ENCODE measurements at places on chromosomes 3 and 15.

- no peak for DNase-seq
Observed at GRCh38 chr3:164174059-164174458, 904.2 kb downstream of the SI start.

DNA sequence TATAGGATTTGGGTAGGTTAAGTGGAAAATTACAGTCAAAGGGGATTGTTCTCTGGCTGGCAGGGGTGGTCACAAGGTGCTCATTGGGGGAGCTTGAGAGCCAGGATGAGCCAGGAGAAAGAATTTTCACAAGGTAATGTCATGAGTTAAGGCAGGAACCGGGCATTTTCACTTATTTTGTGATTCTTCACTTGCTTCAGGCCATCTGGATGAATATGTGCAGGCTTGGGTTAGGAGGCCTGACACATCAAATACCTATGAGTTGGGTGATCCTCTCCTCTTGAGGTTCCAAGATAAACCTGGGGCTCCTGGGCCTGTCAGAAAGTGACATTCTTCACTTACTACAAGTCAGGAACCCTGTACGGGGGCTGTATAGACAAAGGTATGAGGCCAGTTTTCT, 68.7 kb downstream of the CD200 start:
- no peak for DNase-seq

GRCh38 chr3:184572633-184573270, 11.2 kb downstream of the EPHB3 start:
- DNase-seq, result no peak

- DNase-seq, result no peak
Observed at GRCh38 chr3:148861277-148861869, 3.7 kb upstream of the CPA3 start.

- DNase-seq, result no peak
Observed at GRCh38 chr15:31954374-31955172, 75.7 kb upstream of the CHRNA7 start.

DNA sequence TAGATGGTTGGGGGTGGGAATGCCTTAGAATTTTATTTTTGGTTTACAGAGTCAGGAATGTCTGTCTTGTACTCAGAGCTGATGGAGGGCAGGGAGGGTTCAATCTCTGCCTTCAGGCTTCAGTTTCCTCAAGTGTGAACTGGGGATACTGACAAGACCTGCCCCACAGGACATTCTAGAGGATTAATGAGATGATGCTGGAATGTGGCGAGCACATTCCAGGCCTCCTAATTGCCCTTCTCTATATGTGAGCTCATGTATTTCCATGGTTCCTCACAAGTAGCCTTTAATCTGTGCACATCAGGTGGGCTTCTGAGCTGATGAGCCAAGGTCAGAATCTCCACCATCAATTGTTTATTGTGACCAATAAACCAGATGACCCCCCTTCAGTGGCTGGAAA, 90.4 kb downstream of the CACNA2D3 start:
- DNase-seq, result no peak

DNA sequence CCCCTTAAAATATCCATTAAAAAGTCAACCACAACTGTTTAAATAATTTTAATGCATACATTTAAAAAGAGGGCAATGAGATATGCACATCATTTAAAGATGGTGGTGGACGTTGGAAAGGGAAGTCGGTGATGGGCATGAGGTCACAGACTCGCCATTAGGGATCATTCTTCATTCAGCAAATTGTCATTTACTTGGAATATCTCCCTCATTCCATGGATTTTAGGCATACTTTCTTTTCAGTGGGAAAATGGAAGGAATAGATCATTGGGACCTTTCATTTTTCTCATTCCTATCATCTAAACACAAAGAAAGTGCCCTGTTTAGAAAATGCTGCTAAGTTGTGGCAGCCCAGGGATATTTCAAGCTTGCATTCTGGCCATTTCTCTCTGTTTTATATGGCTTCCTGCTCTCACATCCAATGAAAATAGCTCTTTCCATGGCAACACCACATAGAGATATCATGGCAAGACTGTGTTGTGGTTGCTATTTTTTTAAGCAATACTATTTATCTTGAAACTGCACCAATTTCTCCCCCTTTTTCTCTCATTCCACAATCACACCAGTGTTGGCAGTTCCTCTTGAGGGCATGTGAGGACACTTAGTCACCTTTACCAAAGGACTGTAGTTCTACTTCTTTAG, 40.7 kb upstream of the LMCD1 start:
- no peak for DNase-seq

- DNase-seq, result no peak
Observed at GRCh38 chr15:43872416-43873020, 45.7 kb downstream of the WDR76 start.

DNA sequence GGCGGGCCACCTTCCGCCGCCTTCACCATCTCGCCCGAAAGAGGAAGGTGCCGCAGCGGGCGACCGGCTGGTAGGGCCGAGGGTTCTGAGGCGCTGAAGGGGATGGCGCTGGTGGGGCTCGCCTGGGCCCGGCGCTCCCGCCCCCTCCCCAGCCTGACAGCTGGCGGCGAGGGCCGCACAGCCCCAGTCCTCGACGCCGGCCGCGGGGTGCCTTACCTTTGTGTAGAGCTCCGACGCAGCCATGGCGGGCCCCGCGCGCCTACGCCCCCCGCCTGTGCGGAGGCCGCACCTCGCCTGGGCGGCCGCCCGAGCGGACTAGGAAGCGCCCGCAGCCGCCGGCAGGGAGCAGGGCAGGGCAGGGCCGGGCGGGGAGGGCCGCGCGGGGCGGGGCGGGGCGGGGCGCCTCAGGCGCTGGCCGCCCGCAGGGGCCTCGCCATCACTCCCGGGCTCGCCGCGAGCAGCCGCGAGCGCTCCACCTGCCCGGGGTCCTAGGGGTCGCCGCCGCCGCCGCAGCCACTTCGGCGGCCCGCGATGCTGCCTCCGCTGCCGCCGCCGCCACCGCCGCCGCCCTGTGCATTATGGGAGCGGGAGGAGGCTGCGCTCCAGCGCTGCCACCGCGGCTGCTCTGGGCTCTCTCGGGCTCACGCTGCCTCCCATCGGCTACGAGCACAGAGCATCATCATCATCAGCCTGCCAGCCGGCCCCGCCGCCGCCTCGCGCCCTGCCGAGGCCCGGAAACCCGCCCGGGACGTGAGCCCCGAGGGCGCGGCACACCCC, at the start of gene MYO5A:
Gene MYO5A (minus strand): TSS at position 317 of the 777 bp plus-strand sequence. CDS start 74 bp downstream, at position 243.
- DNase-seq, result peak; percentile 70

DNA sequence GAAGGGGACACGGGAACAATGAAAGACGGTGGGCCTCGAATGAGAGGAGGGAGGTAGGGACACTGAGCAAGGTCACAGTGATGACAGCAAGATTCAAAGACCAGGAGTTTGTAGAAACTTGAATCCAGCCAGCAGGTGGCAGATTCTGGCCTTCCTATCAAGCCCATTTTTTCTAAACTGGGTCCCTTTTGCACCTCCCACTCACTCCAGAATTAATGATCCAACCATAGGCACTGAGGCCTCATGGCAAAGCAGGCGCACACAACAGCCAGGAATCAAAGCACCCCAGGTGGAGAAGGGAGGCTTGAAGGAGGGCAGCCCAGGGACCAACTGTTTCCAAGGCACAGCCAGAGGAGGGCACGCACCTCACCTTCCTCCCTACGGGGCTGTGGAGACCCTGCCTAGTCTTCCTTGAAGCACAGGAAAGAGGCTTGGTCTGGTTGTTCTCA, 90.2 kb downstream of the ANP32A start:
- DNase-seq, result no peak

- DNase-seq, result no peak
Observed at GRCh38 chr15:99158626-99159412, 53.9 kb downstream of the SYNM start.

GRCh38 chr3:49359623-49360022, 1.5 kb upstream of the GPX1 start:
- no peak for DNase-seq
